ENCODE measurements at places on chromosomes 7 and 10.

DNA sequence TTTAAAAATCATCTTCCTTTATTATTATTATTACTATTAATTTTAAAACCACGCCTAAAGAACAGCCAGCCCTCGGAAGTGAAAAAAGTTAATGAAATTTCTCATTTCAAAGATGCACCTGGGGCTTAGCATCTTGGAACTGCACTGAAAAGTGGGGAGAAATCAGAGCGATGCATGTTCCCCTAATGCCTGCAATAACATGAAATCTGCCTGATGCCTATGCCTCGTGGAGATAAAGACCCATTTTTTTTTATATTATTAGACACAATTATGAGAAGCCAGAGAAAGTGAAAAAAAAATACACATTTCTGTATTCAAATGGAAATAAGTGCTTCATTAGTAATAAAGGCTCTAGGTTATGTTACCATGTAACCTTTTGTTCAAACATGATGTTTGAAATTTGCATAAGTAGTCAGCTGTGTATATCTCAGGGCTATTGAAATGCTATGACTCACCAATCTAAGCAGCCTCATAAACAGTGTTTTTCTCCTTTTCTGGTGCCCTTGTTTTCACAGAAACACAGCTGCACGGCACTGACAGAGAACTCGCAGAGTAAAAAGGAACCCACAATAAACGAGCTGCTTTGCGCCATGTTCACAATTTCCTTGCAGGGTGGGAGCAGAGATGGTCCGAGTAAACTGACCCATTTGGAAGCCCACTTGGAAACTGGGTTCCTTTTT is 175.8 kb upstream of the PRKCQ start:
- H3K27me3 ChIP-seq = peaks cover 24% of the 10 kb centered on the region
- no peak for DNase-seq
- no peak overlapping the region for H3K4me3 ChIP-seq
- H3K27ac ChIP-seq = no peak overlapping the region

DNA sequence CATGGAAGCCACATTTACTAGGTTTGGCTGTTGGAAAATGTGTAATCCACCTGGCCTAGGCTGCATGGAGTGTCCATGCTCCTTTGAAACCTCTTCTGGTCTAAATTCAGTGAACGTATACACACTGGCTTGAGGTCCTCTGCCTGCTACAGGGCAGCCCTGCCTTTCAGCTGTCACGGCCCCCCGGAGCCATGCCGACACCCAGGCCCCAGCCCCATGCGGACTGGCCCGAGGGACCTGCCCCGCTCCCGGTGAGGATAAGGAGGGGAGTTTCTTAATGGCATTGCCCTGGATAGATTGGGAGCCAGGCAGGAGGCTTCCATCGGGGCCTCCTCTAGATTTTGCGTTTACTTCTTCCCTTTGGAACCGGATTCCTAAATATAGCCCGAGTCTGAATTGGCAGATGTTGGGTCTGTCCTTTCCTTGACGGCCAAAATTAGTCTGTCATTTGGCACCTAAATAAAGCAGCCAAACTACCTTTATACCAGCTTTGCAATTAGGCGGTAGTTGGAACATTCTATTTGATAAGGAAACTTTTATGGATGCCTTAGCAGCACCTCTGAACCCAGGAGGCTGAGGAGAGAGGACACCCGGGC is 72.1 kb upstream of the SH2B2 start:
- DNase-seq = no peak
- peaks cover 30% of the 10 kb centered on the region for H3K4me1 ChIP-seq

DNA sequence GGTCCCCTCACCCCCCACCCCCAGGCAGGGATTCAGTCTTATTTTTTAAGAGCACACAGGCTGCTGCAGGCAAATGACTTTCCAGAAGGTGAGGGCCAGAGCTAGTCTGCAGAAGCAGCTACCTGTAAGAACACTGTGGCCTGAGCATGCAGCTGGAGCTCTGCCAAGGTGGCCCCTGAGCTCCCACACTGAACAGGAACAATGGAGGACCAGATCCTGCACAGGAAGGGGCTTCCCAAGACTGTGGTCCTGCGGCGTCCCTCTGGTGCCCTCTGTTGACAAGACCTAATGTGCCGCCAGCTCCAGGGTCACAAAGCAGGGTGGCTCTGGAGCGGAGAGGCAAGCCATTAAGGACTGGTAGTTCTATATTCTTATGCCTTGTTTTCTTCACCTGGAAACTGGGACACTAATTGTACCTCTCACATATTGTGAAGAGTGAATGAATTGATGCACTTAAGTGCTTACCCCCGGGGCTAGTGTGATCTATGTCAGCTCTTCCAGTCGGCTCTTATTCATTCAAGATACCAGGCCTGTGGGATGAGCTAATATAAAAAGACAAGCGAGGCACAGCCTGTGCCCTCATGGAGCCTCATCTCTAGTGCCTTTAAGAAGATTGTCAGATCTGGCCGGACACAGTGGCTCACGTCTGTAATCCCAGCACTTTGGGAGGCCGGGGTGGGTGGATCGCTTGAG is 8.0 kb upstream of the BEND7 start:
- peak; percentile 34 for DNase-seq
- no peak overlapping the region for H3K27ac ChIP-seq
- H3K27me3 ChIP-seq = peaks cover 27% of the 10 kb centered on the region
- H3K4me1 ChIP-seq = no peaks in the 10 kb centered on the region
- no peaks in the 10 kb centered on the region for H3K36me3 ChIP-seq
- H3K4me3 ChIP-seq = no peak overlapping the region

DNA sequence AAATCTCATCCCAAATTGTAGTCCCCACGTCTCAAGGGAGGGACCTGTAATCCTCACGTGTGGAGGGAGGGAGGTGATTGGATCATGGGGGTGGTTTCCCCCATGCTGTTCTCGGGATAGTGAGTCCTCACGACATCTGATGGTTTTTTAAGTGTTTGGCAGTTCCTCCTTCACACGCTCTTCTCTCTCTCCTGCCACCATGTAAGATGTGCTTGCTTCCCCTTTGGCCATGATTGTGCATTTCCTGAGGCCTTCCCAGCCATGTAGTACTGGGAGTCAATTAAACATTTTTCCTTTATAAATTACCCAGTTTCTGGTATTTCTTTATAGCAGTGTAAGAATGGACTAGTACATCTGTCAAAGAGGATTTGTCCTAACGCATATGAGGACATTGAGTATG is 59.5 kb downstream of the RGS10 start:
- no peak overlapping the region for H3K4me3 ChIP-seq
- no peak overlapping the region for H3K27ac ChIP-seq
- no peaks in the 10 kb centered on the region for H3K36me3 ChIP-seq
- DNase-seq = no peak
- H3K4me1 ChIP-seq = peaks cover 6% of the 10 kb centered on the region
- H3K27me3 ChIP-seq = peaks cover 29% of the 10 kb centered on the region

DNA sequence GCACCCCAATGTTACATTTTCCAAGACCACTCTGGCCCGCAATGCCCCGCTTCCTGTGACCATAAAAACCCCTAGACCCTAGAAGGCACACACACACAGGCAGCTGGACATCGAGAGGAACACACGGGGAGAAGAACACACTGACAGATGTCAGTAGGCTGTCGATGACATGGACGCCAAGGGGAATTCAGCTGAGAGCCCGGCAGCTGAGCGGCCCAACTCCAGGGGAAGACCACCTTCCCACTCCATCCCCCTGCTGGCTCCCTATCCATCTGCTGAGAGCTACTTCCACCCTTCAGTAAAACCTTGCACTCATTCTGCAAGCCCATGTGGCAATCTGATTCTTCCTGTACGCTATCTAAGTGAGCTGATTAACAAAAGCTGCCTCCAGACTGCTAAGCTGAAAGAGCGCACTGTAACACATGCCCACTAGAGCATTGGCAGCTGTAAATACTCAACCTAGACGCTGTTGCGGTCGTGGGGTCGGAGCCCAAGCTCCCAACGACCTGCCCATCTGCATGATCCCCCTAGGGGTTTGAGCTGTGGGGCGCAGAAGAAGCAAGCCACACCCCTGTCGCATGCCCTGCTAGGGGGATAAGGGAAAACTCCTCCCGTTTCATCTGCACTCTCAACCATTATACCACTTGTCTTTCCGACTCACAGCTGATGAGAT is 843.6 kb upstream of the POT1 start:
- H3K4me1 ChIP-seq = no peaks in the 10 kb centered on the region
- H3K27me3 ChIP-seq = no peaks in the 10 kb centered on the region
- DNase-seq = no peak
- no peaks in the 10 kb centered on the region for H3K36me3 ChIP-seq
- no peak overlapping the region for H3K4me3 ChIP-seq

Measured in left ventricle myocardium inferior (tissue), 1 donor.